Urothelium cell line (cell line): ENCODE measurements at places on chromosomes 2 and 18.

DNA sequence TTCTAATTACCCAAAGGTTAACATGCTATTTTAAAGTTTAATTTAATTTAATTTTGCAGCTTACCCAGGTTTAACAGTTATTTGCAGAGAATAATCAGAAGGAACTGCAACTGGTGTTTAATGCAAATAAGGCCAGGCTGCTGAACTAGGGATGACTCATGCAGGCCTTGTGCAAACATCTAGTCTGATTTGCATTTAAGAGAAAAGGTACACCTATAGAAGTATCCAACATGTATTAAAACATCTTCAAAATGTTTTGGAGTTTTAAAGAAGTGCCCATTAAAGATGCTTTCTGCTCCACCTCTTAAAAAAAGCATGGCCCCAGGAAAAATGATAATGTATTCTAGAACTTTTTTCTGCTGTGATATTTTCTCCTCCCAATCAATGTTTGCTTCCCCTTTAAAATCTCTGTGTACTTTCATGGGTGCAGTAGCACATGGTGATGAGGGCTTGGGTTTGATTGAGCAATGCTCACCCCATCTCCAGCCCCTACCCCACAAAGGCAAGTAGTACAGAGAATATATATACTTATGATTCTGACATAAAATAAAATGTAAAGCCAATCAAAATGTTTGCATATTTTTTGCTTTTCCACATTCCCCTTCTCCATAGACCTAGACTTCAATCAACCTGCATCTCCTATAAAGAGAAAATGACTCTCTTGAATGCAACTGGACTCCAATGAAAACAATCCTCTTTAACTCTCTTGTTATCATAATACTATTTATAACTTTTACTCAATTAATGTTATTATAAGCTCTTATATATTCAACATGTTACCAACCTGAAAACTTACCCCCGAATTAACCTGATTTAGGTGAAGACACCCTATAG, 54.1 kb downstream of the ATP8B1 start:
- DNase-seq = peak; percentile 9

- no peak for DNase-seq
Measured at GRCh38 chr2:183665425-183665824, 541.2 kb downstream of the NUP35 start.

GRCh38 chr2:217799563-217800432, 203.0 kb downstream of the TNS1 start:
- DNase-seq = no peak

DNA sequence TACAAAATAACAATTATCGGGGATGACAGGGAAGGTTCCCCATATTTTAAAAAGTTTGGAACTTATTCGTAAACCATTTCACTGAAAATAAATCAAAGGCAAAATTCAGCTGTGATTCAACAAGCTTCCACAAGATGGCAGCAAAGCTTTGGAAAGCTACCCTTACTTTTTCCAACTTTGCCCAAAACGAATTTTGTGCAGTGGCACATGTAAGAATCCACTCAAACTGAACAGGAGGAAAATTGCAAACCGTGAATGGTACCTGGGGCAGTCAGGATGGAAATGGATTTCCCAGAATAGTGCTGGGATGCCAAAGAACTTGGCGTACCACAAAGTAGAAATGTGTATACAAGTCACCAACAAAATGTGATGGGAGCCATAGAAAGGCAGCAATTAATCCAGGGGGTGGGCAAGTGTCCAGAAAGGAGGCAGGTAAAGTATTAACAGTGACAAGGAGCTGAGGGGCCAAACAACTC, 10.7 kb downstream of the RPL31 start:
- peak; percentile 55 for DNase-seq

DNA sequence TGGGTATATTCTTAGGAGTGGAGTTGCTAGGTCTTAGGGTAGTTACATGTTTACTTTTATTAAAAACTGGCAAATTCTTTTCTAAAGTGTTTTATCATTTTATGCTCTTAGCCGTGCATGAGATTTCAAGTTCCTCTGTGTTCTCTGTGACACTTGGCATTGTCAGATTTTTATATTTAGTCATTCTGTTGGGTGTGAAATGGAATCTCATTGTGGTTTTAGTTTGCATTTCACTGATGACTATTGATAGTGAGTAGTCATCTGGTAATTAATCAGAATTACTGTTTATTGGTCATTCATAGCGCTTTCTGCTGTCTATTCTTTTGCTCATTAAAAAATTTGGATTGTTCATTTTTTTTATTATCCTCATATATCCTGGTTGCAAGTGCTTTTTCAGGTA, 34.1 kb downstream of the RAB3GAP1 start:
- DNase-seq = no peak

DNA sequence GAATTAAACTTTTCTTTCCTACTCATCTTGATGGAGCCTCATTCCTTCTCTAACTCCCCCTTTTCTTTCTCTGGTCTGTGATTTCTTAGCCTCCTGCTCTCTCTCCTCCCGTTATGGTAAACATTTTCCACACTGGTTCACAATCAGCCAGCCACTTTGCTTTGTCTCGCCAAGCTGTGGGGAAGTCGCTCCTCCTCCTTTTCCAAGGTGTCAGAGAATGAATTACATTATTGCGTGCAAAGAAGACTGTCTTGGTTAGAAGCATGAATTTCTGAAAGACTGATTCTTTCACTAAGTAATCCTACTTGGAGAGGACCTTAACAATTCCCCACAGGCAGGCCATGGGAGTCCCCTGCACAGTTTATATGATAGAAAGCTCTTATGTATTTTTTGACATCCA, 46.1 kb downstream of the RASGRP3 start:
- no peak for DNase-seq

GRCh38 chr2:171747371-171747770, 60.1 kb downstream of the DYNC1I2 start:
- no peak for DNase-seq

DNA sequence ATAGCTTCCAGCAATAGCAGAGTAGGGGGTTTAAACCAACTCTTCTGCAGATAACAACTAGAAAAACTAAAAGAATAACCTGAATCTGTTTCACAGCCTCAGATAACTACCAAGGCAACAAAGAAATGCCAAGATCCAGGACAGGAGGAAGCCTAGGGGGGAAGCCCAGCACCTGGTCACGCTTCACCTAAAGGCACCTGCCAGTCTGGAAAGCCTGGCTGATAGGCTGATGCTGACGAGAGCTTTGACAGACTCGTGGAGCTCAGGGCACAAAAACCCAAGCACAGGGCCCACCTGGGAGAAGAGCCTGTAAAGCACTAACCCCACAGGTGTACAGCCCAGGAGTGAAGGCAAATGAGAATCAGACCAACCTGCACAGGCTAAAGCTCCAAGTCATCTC, 22.6 kb downstream of the EIPR1 start:
- DNase-seq = no peak

- peak; percentile 75 for DNase-seq
Measured at GRCh38 chr2:39871291-39871761, 92.3 kb upstream of the THUMPD2 start.

- no peak for DNase-seq
Measured at GRCh38 chr2:176508374-176508773, 239.1 kb downstream of the MTX2 start.

- peak; percentile 26 for DNase-seq
Measured at GRCh38 chr2:42567806-42568400, 529 bp upstream of the MTA3 start.
